ENCODE measurements at places on chromosomes 7 and 10.
A peak's percentile ranks its signal among the peaks of the same experiment; 100 is the strongest.

- DNase-seq = no peak
Observed at GRCh38 chr10:129884398-129885078, 79.5 kb downstream of the EBF3 start.

GRCh38 chr10:133354672-133355240, 3.1 kb downstream of the FUOM start:
- DNase-seq = no peak

GRCh38 chr7:8175929-8176369, 86.0 kb downstream of the ICA1 start:
- no peak for DNase-seq

DNA sequence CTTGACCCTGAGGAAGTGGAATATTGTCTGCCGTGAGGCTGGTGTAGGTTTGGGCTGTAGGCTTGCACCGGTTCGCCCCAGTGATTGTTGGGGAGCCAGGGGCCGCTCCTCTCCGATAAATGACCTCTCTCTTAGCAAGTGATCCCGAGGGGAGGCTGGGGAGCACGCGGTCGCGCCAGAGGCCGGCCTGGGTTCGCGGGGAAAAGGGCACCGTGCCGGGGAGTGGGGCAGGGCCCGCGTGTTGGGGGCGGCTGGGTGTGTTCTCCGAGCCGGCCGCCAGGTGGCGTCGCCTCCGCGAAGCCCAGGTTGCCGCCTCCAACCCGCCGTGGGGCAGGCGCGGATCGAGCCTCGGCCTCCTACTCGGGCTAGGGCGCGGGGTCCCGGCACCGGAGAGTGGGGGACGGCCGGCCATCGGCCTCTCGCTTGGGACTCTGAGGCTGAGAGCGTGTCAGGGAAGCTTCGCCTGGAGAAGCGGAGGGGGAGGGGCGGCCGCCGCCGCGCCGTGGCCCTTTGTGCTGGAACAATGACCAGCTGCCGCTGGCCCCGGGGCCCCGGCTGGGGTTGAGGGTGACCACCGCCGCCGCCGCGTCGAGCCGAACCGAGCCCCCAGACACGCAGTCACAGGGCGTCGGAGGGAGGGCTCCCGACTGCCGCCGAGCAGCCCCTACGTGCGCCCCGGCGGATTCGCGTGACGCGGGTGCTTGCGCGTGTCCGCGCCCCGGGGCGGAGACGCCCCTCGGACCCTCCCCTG, 442 bp upstream of the LZTS2 start:
- DNase-seq = peak; percentile 92

DNA sequence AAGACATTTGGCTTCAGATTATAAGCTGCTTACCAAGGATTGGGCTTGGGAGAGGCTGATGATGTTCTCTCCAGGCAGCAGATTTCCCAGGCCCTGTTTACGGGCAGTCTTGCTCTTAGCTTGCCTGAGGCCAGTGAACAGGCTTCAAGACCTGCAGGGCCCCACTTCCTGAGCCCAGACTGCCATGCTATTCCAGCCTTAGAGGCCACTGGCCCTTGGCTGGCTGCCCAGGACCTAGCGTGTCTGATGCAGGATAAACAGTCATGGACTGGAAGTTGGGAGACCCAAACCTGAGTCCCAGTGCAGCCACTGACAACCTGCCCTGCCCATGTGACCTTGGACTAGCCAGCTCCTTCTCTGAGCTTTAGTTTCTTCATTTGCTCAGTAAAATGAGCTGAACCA, 2.9 kb downstream of the PRXL2A start:
- no peak for DNase-seq

DNA sequence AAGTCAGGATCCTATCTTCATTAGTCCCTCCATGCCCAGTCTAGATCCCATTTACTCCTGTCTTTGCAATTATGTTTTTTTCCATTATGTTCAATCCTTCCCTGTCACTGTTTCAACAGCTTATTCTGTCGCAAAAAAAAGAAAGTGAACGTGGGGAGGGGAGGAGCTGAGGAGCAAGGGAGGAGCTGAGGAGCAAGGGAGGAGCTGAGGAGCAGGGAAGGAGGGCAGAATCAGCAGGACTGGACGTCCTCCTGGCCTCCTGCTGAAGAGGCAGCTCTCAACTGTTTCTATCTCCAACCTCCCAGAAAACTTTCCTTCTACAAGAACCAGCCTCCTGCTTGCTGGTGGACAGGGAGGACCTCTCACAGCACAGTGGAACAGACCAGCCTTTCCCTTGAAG, 26.0 kb downstream of the LARP4B start:
- DNase-seq = no peak

DNA sequence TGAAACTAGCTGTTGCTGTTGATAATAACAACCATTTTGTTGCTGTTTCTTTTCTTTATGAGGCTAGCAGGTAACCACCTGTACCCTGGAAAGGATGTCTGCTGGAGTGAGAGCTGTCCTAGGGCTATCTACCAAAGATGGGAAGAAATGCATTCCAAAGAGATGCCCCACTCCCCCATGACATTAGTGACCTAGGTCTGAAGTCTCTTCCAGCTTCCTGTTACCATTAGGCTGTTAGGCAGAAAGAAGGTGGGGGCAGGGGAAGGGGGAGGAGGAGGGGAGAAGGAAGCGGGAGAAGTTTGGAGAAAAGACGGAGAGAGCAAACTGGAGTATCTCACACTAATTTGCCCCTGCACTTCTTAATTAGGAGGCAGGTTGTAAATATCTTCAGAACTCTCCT, 118.5 kb downstream of the ABLIM1 start:
- no peak for DNase-seq

- DNase-seq = peak; percentile 74
Observed at GRCh38 chr7:150340024-150340749, 1.2 kb downstream of the RARRES2 start.

DNA sequence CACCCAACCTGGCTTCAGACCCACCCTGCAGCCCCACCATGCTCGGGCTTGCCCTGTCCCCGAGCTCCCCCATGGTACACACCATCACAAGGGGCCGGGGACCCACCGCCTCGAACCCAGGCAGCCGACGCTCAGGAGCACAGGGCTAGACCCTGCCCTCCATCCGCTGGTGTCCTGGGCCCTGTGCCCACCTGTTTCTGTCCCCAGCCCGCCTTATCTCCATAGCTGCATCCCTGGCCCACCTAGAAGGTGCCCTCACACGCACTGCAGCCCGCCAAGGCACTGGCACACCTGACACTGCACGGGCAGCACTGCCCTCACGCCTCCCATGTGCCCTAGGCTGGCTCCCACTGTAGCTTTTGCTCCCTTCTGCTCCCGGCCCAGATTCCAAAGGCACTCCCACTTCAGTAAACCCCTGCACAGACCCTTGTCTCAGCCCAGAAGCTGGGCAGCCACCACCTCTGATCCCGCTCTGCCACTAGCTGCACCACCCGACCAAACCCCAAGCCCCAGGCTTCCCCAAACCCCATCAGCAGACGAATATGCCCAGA, 17.1 kb downstream of the YKT6 start:
- DNase-seq = no peak

- DNase-seq = no peak
Observed at GRCh38 chr10:35921866-35922350, 279.8 kb upstream of the FZD8 start.

GRCh38 chr10:71842856-71843686, 8.0 kb downstream of the PSAP start:
- DNase-seq = no peak

DNA sequence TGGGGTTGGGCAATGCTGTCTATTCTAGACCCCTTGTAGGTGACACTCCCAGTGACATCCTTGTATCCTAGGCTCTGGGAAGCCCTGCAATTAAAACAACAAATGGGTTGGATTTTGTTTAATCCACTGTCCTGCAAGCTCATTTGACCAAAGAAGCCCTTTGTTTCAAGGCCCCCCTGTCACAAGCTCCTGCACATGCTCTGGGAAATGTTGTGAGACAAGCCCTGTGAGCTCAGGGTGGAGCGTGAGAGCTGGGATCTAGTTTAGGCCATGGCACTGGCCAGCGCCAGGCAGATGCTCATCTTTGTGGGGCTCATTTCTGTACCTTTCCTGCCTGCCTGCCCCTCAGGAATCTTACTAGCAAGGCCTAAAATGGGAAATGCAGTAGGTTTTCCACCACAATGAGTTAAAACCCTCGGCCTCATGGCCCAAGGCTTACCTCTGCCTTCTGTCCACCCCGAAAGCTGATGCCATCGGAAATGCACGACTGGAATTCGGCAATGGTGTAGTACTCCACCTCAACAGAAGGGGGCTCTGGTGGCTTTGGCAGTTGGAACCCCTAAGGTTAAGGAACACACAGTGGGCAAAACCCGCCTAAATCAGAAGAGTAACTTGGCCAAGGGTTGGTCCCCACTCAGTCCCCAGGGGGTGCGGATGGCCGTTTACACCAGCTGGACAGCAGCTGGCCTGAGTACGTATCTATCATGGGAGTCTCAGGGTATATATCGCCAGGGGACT, 112.0 kb downstream of the NEURL1 start:
- peak; percentile 92 for DNase-seq

DNA sequence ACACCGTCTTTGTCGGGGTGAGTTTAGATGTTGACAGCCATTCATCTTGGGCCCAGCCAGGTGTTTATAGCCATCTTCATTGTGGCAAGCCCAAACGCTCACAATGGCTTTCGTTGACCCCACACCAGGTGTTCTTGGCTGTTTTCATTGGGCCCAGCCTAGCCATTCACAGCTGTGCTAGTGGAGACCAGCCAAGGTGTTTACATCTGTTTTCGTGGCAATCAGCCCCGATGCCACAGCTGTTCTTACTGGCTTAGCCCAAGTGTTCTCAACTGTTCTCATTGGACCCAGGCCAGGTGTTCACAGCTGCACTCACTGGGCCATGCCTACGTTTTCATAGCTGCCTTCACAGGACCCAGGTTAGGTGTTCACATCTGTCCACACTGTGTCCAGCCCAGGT, 7.7 kb downstream of the FRG2B start:
- no peak for DNase-seq

Data from AG08396 (cell line).